ENCODE measurements at places on chromosomes 6 and 20.

GRCh38 chr6:34031625-34032383 is 114.1 kb downstream of the GRM4 start:
- no peak for DNase-seq

- DNase-seq, result no peak
Measured at GRCh38 chr6:3718407-3718806, 33.1 kb downstream of the PXDC1 start.

DNA sequence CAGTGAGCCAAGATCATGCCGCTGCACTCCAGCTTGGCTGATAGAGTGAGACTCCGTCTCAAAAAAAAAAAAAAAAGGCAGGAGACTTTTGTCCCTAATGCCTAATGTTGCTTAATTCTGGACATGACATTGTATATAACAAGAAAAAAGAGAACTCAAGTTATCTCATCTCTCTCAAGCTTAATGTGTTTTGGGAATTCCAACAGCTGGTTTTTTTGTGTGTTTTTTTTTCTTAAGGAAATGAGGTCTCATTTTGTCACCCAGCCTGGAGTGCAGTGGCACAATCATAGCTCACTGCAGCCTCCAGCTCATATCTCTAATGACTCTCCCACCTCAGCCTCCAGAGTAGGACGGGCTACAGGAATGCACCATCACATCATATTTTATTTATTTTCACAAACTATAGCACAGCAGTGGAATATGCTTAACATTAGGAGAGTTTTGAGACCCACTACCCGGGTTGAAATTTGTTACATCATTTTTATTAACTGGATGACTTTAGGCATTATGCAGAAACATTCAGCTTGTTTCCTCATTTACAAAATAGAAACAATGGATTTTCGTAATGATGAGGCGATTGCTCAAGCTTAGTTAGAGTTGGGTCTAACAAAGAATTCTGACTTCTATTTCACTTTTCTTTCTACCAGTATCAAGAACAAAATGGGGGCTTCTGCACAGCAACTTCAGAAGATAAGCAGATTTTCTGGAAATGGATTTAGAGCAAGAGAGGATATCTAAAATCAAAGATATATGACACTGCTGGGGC is 104.1 kb upstream of the BTN3A2 start:
- DNase-seq, result no peak

DNA sequence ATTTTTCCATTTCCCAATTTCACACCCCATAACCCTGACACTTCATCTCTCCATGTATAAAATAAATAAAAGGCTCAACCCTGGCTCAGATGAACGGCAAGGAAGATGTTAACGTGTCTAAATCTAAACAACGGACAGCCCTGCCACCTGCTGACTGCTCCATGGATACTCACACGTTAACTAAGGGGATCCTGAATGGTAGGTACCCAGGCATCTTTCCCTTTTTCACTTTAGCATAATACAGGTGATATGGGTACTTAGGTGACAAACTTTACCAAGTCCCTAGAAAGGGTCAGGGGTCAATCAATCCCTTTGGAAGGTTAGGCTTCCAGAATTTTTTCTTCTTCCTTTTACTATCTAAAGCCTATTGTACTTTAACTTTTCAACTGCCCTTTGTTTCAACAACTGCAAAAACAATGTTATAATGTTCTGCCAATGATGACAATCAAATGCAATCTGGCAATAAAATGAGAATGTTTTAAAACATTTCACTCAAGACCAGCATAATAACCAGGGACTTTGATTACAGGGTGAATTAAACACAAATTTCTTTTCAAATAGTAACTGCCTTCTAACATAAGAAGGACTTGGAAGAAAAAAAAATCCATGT is 52.4 kb upstream of the IPCEF1 start:
- peak; percentile 26 for DNase-seq

GRCh38 chr6:105747823-105748405 is 338.2 kb upstream of the PRDM1 start:
- no peak for DNase-seq

DNA sequence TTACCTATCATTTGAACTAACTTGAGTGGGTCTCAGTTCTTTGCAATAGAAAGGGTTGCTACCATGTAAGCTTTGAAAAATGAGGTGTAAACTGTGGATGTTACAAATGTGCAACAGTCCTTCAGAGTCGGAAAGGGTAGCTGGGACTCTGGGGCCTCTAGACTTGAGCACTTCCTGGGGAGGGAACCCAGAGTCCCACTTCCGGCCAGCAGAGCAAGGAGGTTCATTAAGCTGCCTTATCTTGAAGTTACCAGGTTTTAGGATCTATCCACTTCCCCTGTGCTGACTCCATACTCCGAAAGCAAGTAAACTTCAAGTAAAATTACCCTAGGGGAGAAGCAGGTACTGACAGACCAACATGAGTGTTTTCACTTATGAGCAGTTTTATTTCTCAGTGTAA is 9.4 kb downstream of the TRIM10 start:
- DNase-seq, result no peak

DNA sequence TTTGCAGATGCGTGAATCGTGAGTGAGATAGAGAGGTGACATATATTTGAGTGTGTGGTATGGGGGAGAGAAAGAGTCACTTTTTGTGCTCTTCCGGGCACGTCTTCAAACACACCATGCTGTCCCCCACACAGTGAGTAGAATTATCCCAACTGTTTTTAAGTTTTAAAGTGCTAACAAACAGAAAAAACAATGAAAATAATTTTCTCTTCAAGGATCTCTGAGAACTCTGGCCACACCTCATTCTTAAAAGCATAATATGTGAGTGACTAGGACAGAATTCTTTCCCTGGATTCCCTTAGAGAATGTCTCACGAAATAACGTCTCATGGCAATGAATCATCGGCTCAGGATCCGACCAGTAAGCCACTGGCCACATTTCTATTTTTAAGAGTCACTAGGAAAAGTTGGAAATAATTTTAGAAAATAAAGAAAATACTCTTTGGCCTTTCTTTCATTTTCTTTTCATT is 235.7 kb upstream of the ZNF217 start:
- peak; percentile 98 for DNase-seq

- DNase-seq, result no peak
Measured at GRCh38 chr6:14775528-14775927, 470.3 kb upstream of the JARID2 start.

- no peak for DNase-seq
Measured at GRCh38 chr20:17933711-17934110, 34.9 kb downstream of the SNX5 start.

DNA sequence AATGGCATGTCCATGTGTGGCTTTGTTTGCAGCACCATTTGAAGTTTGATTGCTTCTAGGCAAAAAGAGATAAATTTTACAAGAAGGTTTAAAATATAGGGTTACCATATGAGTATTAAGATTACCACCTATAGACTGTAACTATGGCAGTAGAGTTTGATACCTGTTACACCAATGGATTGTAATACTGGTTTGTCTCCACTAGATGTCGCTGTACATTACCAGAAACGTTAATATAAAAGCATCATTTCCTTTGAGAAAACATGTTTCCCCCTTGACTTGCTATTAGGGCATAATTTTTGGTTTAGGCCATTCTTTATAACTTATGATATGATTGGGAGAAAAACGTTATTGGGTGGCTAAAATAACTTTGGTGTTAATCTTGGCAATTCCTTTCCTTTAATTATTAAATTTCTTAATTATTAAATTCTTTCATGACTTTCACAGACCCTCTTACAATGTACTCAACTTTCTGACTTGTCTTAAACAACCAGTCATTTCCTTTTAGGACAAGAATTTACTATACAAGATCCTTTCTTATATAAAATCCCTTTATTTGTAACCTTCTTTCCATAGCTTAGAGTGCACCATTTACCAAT is 42.8 kb downstream of the HLA-DPB1 start:
- DNase-seq, result peak; percentile 55

- DNase-seq, result no peak
Measured at GRCh38 chr6:79895382-79896074, 51.8 kb downstream of the ELOVL4 start.

- peak; percentile 52 for DNase-seq
Measured at GRCh38 chr6:107304421-107305025, 154.8 kb downstream of the PDSS2 start.

- peak; percentile 17 for DNase-seq
Measured at GRCh38 chr6:79570129-79571029, 33.1 kb upstream of the LCA5 start.

GRCh38 chr20:31566319-31566657 is 38.8 kb upstream of the ID1 start:
- DNase-seq, result no peak

- DNase-seq, result no peak
Measured at GRCh38 chr20:5821627-5822215, 71.5 kb downstream of the SHLD1 start.

- DNase-seq, result peak; percentile 63
Measured at GRCh38 chr6:43228951-43229802, at the start of gene DNPH1. Gene DNPH1, minus strand, starts transcription at chr6:43229481. Its CDS starts 25 bp downstream, at chr6:43229456.

GRCh38 chr6:6411115-6411514 is 90.7 kb upstream of the F13A1 start:
- no peak for DNase-seq

DNA sequence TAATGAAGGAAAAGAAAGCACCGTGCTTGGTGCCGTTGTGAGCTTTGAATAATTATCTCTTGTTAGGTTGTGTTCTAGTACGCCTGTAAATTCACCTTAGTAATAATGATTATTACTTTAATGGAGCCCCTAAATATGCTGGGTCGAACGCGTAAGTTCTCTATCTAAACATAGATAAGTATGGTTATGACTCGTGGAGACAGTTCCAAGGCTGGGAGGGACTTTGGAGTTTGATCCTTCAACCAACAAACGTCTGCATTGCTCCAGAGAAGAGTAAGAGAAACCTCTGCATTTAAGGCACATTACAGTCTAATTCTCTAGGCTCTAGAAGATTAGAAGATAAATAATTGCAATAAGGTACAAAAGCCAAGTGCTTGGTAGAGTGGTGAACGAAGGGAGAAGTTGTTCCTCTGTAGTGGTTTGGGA is 514 bp downstream of the ACOT13 start:
- peak; percentile 3 for DNase-seq

Data from fibroblast of skin of right quadriceps (primary cell).